ENCODE measurements at places on chromosomes 5 and 9. TPM values are rescaled to one million over a fixed set of nuclear protein-coding genes. Genes with fewer than 3 reads are reported as not detected.

- H3K4me1 ChIP-seq, result peaks cover 22% of the 10 kb centered on the region
- H3K36me3 ChIP-seq, result no peaks in the 10 kb centered on the region
- DNase-seq, result no peak
- H3K27ac ChIP-seq, result peak overlapping the region; percentile 69
- peaks cover 2% of the 10 kb centered on the region for H3K27me3 ChIP-seq
These were observed 37.7 kb upstream of the STXBP1 start for GRCh38 chr9:127574072-127574993.

DNA sequence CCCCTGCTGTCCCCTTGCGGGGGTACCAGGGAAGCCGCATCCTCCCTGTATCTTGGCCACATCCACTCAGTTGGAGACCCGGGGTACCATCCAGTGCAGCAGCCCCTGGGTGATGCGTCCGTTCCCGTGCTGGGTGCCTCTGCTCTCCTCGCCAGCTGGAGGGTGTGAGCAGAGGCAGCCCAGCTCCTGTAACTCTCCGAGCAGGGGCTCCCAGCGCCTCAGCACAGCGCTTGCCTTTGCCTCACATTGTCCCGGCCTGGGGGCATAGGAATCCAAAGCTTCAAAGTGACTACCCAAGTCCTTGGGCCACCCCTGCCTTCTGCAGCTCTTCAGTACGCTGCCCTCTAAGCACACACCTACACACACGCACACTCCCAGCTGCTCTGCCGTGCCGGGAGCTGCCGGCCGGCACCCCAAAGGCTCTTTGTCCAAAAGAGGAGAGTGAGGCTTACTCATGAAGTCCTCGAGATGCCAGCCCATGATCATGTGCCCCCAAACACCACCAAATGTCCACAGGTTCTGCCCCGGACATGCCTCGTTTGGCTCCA lies 733 bp downstream of the ANGPTL2 start:
- peaks cover 39% of the 10 kb centered on the region for H3K27me3 ChIP-seq
- no peaks in the 10 kb centered on the region for H3K36me3 ChIP-seq
- H3K27ac ChIP-seq, result peak overlapping the region; percentile 80
- peaks cover 15% of the 10 kb centered on the region for H3K4me1 ChIP-seq
- no peak for DNase-seq

DNA sequence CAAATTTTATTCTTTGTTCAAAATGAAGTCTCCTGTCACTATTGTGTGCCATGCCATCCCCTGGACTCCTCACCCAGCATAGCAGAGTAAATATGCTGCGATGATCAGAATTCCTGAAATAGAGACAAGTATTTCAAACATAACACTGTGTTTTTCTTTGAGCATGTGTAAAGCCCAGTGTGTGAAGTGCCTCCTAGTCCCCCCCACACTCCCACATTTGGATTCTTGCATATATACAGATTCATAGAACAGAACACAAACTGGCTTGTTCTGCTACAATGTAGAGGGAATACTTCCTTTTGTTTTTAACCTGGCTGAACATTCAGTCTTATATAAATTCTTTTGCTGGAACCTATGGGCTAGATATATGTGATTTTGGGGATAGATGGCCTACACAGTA lies 84.9 kb downstream of the NUDT12 start:
- H3K4me1 ChIP-seq, result no peaks in the 10 kb centered on the region
- no peak overlapping the region for H3K4me3 ChIP-seq
- H3K36me3 ChIP-seq, result no peaks in the 10 kb centered on the region
- no peak for DNase-seq
- no peak overlapping the region for H3K27ac ChIP-seq
- H3K27me3 ChIP-seq, result no peaks in the 10 kb centered on the region

The CCDC183 gene
- 9.0 TPM for total RNA-seq

The PRUNE2 gene
- 5.6 TPM for total RNA-seq

- no peaks in the 10 kb centered on the region for H3K27me3 ChIP-seq
- DNase-seq, result no peak
- no peaks in the 10 kb centered on the region for H3K4me1 ChIP-seq
- no peaks in the 10 kb centered on the region for H3K36me3 ChIP-seq
These were observed 138.7 kb downstream of the ZNF354C start for GRCh38 chr5:179198825-179199224.

GRCh38 chr9:3827175-3827574 lies 301.4 kb upstream of the RFX3 start:
- no peak overlapping the region for H3K27ac ChIP-seq
- H3K4me1 ChIP-seq, result peaks cover 11% of the 10 kb centered on the region
- no peak overlapping the region for H3K4me3 ChIP-seq
- no peaks in the 10 kb centered on the region for H3K27me3 ChIP-seq

- no peak overlapping the region for H3K4me3 ChIP-seq
- H3K4me1 ChIP-seq, result no peaks in the 10 kb centered on the region
- H3K36me3 ChIP-seq, result no peaks in the 10 kb centered on the region
- no peak for DNase-seq
- H3K27ac ChIP-seq, result no peak overlapping the region
These were observed 55.9 kb upstream of the SLCO6A1 start for GRCh38 chr5:102554728-102555127.

- no peaks in the 10 kb centered on the region for H3K36me3 ChIP-seq
- H3K27me3 ChIP-seq, result no peaks in the 10 kb centered on the region
- H3K4me3 ChIP-seq, result no peak overlapping the region
- no peak for DNase-seq
- H3K27ac ChIP-seq, result no peak overlapping the region
These were observed 838.4 kb upstream of the NUDT12 start for GRCh38 chr5:104400941-104401340.

GRCh38 chr9:116279230-116279629 lies 125.6 kb downstream of the PAPPA start:
- H3K36me3 ChIP-seq, result no peaks in the 10 kb centered on the region
- DNase-seq, result no peak

DNA sequence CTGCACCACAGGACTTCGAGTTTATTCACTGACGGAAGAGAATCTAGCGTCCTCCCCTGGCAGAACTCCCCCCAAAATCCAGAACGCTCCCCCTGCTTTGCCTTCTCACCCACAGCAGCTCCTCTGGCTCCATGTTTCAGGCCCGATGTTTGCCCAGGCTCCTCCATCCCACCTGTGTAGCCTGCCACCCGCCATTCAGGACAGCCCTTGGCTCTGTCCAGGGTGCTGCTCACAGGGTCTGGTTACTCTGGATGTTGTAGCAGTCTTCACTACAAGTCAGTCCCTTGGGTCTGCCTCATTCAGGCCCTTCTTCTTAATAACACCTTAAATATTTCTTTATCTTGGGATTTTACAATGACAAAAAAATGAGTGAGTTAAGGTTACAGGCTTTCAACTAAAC lies 41.3 kb upstream of the SV2C start:
- peaks cover 19% of the 10 kb centered on the region for H3K27me3 ChIP-seq
- H3K4me3 ChIP-seq, result no peak overlapping the region
- no peak overlapping the region for H3K27ac ChIP-seq

GRCh38 chr5:143062379-143062778 lies 292.2 kb downstream of the ARHGAP26 start:
- H3K27me3 ChIP-seq, result no peaks in the 10 kb centered on the region
- H3K4me3 ChIP-seq, result no peak overlapping the region
- H3K36me3 ChIP-seq, result peaks cover 4% of the 10 kb centered on the region
- no peaks in the 10 kb centered on the region for H3K4me1 ChIP-seq
- H3K27ac ChIP-seq, result no peak overlapping the region

DNA sequence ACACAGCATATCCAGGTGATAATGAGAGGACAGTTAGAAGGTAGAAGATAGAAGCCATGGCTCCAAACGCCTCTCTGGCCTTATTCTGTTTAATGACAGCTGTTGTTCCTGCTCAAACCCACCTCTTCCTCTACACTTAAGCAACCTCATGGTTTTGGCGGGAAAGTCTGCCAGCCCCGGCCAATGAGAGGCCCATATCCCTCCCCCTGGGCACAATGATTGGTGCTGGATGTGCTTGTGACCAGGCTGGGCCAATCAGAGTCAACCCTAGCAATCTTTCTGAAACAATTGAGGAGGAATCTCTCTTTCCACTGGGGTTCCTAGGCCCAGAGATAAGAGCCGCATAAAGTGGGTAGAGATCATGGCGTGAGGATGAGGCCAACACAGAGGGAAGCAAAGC lies 4.8 kb upstream of the GFI1B start:
- no peak overlapping the region for H3K27ac ChIP-seq
- peaks cover 7% of the 10 kb centered on the region for H3K4me1 ChIP-seq
- no peaks in the 10 kb centered on the region for H3K36me3 ChIP-seq
- no peak for DNase-seq

GRCh38 chr5:95983509-95983908 lies 21.9 kb upstream of the ELL2 start:
- H3K27me3 ChIP-seq, result no peaks in the 10 kb centered on the region
- H3K4me1 ChIP-seq, result peaks cover 46% of the 10 kb centered on the region

DNA sequence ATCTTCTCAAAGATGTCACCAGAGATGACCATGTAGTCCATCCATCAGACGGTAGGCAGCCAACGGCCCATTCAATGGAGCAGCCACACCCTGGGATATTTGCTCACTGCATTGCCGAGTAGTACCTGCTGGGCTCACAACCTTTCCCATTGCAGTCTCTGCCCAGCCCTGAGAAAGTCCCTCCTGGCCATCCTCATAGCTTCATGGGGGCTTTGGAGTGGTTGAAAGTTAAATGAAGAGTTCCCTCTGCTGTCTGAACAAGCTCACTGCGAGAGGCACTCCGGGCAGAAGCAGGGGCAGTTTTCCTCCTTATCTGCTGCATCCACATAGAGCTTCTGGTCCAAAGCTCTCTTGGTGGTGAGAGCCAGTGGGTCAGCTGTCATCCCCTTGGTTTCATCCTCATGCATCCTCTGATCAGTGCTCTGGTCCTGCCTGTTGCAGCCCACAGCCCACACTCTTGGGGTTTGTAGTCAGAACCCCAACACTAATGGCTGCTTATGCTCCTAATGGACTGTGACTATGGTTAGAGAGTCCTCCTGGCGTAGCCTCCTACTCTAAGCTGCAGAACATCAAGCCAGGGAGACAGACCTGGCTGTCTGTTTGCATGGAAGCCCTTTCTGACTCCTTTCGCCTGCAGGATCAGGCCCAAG lies 23.3 kb downstream of the TNFSF8 start:
- H3K27me3 ChIP-seq, result peaks cover 6% of the 10 kb centered on the region
- no peak overlapping the region for H3K4me3 ChIP-seq
- no peaks in the 10 kb centered on the region for H3K36me3 ChIP-seq

- H3K36me3 ChIP-seq, result peaks cover 25% of the 10 kb centered on the region
- H3K4me1 ChIP-seq, result peaks cover 13% of the 10 kb centered on the region
- H3K27ac ChIP-seq, result no peak overlapping the region
- H3K27me3 ChIP-seq, result no peaks in the 10 kb centered on the region
These were observed 11.8 kb downstream of the DEPDC1B start for GRCh38 chr5:60687927-60688720.

DNA sequence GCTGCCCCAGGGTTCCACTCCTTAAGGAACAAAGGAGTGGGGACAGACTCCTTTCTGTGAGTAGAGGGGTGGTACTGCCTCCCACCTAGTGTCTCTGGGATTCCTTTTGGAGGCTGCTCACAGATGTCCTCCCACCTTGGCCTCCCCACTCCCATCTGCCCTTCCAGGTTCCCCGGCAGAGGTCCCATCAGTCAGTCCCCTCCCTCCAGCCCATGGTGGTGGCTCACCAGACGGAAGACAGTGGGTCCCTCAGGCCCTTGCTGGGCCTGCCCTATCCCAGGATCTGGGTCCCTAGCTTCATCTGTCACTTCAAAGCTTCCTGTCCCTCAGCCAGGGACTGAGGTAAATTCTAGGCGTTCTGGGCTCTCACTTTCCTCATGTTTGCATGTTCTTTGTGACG lies 35.6 kb upstream of the NEK6 start:
- H3K4me3 ChIP-seq, result no peak overlapping the region
- H3K4me1 ChIP-seq, result peaks cover 9% of the 10 kb centered on the region
- H3K27me3 ChIP-seq, result peaks cover 5% of the 10 kb centered on the region
